ENCODE measurements at places on chromosomes 3 and 15. TPM values are rescaled to one million over a fixed set of nuclear protein-coding genes. Genes with fewer than 3 reads are reported as not detected.

GRCh38 chr3:34863485-34863884 is 775.8 kb upstream of the ARPP21 start:
- H3K27ac ChIP-seq = no peak overlapping the region
- no peak overlapping the region for H3K4me3 ChIP-seq
- H3K27me3 ChIP-seq = no peaks in the 10 kb centered on the region
- no peaks in the 10 kb centered on the region for H3K4me1 ChIP-seq

The COL6A5 gene
- total RNA-seq = not detected

- no peaks in the 10 kb centered on the region for H3K27me3 ChIP-seq
- no peak overlapping the region for H3K27ac ChIP-seq
- peaks cover 37% of the 10 kb centered on the region for H3K4me1 ChIP-seq
- no peak overlapping the region for H3K4me3 ChIP-seq
- H3K36me3 ChIP-seq = no peaks in the 10 kb centered on the region
- no peak for DNase-seq
These were observed 40.7 kb downstream of the RAB6B start for GRCh38 chr3:133855002-133855370.

GRCh38 chr3:186605078-186605477 is 7.8 kb upstream of the AHSG start:
- peaks cover 4% of the 10 kb centered on the region for H3K27me3 ChIP-seq
- H3K36me3 ChIP-seq = no peaks in the 10 kb centered on the region
- no peak overlapping the region for H3K4me3 ChIP-seq

The SYNPR gene
- not detected for total RNA-seq

DNA sequence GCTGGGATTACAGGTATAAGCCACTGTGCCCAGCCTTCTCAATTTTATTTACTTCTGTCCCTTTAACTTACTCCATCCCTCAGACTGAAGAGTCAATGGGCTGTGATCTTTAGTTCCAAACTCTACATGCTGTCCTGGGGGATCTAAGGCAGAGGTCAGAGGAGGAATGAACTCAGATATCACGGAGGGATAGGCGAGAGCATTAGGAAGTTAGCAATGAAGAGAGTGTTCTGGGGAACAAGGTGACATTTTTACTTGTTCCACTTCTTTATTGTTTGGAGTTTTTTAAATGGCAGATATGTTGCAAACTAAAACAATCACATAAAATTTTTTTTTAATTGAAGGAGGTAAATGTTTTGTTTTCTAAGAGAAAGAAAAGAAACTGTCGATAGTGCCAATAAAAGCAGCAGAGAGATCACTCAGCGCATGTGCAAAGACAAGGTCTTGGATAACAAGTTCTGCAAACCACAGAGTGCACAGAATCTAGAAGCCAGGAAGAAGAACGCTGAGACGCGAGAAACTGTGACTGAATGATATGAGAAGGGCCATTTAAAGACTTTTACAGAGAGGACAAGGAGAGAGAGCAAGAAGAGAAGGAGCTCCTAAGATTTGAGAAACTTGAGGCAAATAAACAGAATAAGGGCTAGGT is 10.8 kb upstream of the CA12 start:
- no peaks in the 10 kb centered on the region for H3K36me3 ChIP-seq
- peaks cover 13% of the 10 kb centered on the region for H3K4me1 ChIP-seq
- no peak overlapping the region for H3K27ac ChIP-seq
- no peak overlapping the region for H3K4me3 ChIP-seq
- no peak for DNase-seq

The SUSD5 gene
- total RNA-seq = not detected

DNA sequence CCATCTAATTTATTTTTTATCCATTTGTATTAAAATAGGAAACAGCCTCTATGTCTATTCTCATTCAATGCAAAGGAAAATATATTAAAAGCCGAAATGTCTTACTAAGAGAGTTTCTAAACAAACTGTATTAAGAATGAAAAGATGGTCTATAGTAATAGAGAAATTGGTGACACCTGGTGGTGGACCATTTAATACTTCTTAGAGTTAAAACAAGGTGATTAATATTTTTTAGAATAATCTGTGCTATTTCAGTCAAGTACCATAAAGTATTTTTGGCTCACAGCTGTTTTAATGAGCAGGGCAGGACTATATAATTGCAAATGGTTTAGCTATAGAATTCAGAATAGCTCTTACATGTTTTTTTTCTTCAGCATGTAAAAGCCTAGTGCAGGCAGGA is 55.7 kb downstream of the SYNPR start:
- H3K36me3 ChIP-seq = no peaks in the 10 kb centered on the region
- H3K4me3 ChIP-seq = no peak overlapping the region
- DNase-seq = no peak
- no peaks in the 10 kb centered on the region for H3K27me3 ChIP-seq

DNA sequence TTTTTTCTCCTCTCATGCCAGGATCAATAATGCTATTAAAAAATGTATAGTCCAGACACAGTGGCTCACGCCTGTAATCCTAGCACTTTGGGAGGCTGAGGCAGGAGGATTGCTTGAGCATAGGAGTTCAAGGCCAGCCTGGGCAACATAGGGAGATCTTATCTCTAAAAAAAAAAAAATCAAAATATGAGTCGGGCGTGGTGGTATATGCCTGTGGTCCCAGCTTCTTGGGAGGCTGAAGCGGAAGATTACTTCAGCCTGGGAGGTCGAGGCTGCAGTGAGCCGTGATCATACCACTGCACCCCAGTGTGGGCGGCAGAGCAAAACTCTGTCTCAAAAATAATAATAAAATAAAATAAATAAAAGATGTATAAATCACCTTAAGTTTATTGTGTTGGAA is 75.4 kb downstream of the WWTR1 start:
- no peaks in the 10 kb centered on the region for H3K36me3 ChIP-seq
- no peak overlapping the region for H3K27ac ChIP-seq
- H3K27me3 ChIP-seq = peaks cover 34% of the 10 kb centered on the region
- H3K4me3 ChIP-seq = no peak overlapping the region
- DNase-seq = no peak

The PLD1 gene
- total RNA-seq = 3.4 TPM

DNA sequence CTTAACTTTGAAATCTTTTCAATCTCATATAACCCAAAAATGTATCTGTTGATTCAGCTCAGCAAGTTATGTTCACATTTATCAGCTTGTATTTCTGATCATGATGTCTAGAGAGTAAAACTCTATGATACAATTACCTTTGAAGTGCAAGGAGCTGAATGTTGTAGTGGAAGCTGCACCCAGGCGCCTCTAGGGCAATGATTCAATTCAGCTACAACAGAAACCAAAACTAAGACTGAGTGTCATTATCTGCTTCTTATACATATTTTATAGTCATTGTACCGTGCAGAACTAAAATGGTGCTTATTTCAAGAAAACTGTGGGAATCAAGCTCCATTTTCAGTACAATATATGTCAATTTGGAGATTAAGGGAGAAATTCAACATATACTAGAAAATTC is 1237.5 kb downstream of the ZPLD1 start:
- no peaks in the 10 kb centered on the region for H3K36me3 ChIP-seq
- no peaks in the 10 kb centered on the region for H3K27me3 ChIP-seq
- H3K27ac ChIP-seq = no peak overlapping the region
- no peak for DNase-seq

- no peak overlapping the region for H3K27ac ChIP-seq
- no peak for DNase-seq
- H3K36me3 ChIP-seq = no peaks in the 10 kb centered on the region
- peaks cover 3% of the 10 kb centered on the region for H3K27me3 ChIP-seq
- H3K4me1 ChIP-seq = no peaks in the 10 kb centered on the region
- H3K4me3 ChIP-seq = no peak overlapping the region
These were observed 154.2 kb downstream of the TIGIT start for GRCh38 chr3:114447950-114448479.

- H3K27me3 ChIP-seq = no peaks in the 10 kb centered on the region
- H3K36me3 ChIP-seq = no peaks in the 10 kb centered on the region
- H3K4me1 ChIP-seq = no peaks in the 10 kb centered on the region
- no peak overlapping the region for H3K27ac ChIP-seq
- no peak for DNase-seq
These were observed 392.4 kb downstream of the EDEM1 start for GRCh38 chr3:5579946-5580345.

The HES1 gene
- 0.28 TPM for total RNA-seq

DNA sequence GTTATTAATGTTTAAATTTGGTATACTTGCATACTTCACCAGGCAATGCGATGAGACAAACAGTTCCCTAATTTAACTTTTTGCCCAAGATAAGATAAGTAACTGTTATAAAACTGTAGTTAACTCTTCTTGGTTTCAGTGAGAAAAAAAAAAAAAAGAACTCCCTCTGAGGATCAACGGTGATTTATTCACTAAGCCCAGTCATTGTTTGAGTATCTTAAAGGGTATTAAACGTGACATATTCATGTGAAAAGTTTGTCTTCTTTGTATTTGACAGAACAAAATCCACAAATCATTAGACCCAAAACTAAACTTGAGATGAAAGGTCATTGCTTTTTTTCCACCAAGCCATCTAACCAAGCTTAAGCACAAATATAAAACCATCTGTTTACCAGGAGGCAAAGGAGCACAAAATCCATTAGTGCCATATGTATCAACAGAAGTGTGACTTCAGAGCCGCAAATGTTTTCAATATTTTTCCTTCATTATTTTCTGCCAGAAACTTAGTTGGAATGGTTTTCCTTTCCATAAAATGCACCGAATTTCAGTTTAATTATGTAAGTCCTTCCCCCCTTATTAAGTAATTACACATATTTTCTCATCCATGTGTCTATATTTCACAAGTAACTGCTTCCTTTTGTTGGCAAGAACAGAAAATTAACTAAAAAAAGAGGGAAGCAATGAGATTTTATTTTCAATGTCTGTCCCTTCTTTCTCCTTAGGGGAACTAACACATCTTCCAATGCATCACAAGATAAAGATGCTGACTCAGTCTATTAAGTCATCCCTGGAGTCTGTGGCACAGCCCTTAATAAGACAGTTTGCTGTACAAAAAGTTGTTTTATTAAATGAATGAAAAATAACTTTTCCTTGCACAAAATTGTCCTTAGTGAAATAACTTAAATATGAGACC is 92.2 kb upstream of the RAP2B start:
- no peak overlapping the region for H3K27ac ChIP-seq
- no peaks in the 10 kb centered on the region for H3K4me1 ChIP-seq
- no peak overlapping the region for H3K4me3 ChIP-seq
- no peaks in the 10 kb centered on the region for H3K27me3 ChIP-seq

The MCF2L2 gene
- total RNA-seq = 11.4 TPM

The SEMA3G gene
- total RNA-seq = 0.28 TPM

The TLR9 gene
- total RNA-seq = 0.64 TPM

- H3K4me1 ChIP-seq = peaks cover 45% of the 10 kb centered on the region
- H3K36me3 ChIP-seq = peaks cover 11% of the 10 kb centered on the region
- no peaks in the 10 kb centered on the region for H3K27me3 ChIP-seq
- no peak overlapping the region for H3K4me3 ChIP-seq
- H3K27ac ChIP-seq = no peak overlapping the region
- DNase-seq = no peak
These were observed 11.4 kb downstream of the ZFAND6 start for GRCh38 chr15:80070840-80071239.

GRCh38 chr3:47578119-47578632 is 489 bp downstream of the CSPG5 start:
- DNase-seq = peak; percentile 53
- no peaks in the 10 kb centered on the region for H3K4me1 ChIP-seq
- H3K36me3 ChIP-seq = no peaks in the 10 kb centered on the region
- H3K27ac ChIP-seq = no peak overlapping the region
- H3K4me3 ChIP-seq = peak overlapping the region; percentile 54

DNA sequence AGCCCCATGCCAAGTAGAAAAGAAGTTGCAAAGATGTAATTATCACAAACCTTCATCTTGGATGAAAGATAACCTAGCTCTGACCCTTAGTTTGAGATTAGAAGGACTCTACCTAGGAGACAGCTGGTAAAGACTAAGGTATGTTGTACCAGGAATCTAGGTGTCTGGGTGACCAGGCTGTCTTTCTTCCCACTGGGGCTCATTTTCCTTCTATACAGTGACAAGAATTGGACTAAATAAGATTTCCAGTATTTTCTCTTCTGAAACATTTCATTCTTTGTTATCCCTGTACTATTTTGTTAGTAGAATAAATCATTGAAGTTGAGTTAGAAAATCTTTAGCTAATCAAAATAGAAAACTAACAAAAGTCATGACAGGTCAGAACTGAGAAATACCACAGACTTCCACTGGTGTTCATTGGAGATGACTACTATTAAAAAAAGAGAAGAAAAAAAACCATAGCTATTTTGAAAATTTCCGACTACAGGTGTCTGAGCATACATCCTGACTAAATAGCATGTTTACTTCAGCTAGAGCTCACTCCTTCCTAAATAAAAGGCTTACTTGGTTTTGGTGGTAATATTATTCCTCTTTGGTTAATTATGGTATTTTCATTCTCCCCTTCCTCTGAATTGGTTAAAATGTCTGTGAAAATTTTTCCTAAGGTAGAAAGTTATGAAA is 10.1 kb downstream of the TGFBR2 start:
- no peak for DNase-seq
- peak overlapping the region; percentile 83 for H3K27ac ChIP-seq
- H3K4me1 ChIP-seq = peaks cover 96% of the 10 kb centered on the region
- H3K27me3 ChIP-seq = no peaks in the 10 kb centered on the region

- no peaks in the 10 kb centered on the region for H3K27me3 ChIP-seq
- H3K36me3 ChIP-seq = peaks cover 45% of the 10 kb centered on the region
- H3K4me1 ChIP-seq = peaks cover 31% of the 10 kb centered on the region
- H3K27ac ChIP-seq = no peak overlapping the region
These were observed 49.2 kb downstream of the OXSR1 start for GRCh38 chr3:38214560-38214959.

DNA sequence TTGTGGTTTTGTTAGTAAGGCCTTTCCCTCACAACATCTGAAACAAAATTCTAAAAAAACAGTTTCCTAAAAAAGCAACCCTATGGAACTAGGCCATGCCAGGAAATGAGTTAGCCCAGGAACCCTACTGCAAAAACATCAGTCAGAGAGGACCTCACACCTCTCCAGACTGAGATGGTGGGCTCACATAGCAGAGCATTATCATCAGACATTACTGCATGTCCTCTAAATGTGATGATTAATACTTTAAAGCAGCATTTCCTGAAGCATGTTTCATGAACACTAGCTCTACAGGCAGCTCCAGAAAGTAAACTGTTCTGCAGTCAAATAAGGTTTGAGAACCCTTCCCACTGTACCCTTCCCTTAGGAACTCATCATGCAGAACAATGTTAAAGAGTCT is 232.3 kb upstream of the MRPL3 start:
- no peak for DNase-seq
- peaks cover 2% of the 10 kb centered on the region for H3K27me3 ChIP-seq
- no peak overlapping the region for H3K27ac ChIP-seq
- no peaks in the 10 kb centered on the region for H3K36me3 ChIP-seq
- H3K4me1 ChIP-seq = peaks cover 1% of the 10 kb centered on the region

Data from activated CD8-positive, alpha-beta memory T cell treated with anti-CD3 and anti-CD28 coated beads, Interleukin-2, amount 10 ng/mL, durations not matched to agents 7 days and 5 days (primary cell).